ENCODE measurements at places on chromosomes 1 and 21. TPM values are rescaled to one million over a fixed set of nuclear protein-coding genes. Genes with fewer than 3 reads are reported as not detected.

The SPRR2A gene
- total RNA-seq = not detected

The AMPD1 gene
- not detected for total RNA-seq

The KCNAB2 gene
- 6.9 TPM for total RNA-seq

DNA sequence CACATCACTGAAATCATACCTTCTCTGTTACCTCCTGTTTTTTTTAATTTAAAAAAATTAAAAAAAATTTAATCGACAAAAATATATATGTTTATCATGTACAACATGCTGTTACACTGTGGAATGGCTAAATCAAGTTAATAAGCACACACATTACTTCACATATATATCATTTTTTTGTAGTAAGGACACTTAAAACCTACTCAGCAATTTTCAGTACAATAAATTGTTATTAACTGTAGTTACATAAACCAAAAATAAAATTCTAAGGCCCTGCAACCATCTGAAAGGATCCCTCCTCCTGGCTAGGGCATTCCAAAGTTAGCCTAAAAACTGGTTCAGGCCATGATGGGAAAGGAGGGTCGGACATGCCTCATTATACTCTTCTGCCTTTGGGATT, 23.6 kb upstream of the COQ8A start:
- no peak for DNase-seq

The LPAR3 gene
- 0.08 TPM for total RNA-seq
